ENCODE measurements at places on chromosomes 12 and 14. TPM values are rescaled to one million over a fixed set of nuclear protein-coding genes. Genes with fewer than 3 reads are reported as not detected.

GRCh38 chr14:78690836-78691235 lies 520.7 kb downstream of the NRXN3 start:
- DNase-seq: no peak

DNA sequence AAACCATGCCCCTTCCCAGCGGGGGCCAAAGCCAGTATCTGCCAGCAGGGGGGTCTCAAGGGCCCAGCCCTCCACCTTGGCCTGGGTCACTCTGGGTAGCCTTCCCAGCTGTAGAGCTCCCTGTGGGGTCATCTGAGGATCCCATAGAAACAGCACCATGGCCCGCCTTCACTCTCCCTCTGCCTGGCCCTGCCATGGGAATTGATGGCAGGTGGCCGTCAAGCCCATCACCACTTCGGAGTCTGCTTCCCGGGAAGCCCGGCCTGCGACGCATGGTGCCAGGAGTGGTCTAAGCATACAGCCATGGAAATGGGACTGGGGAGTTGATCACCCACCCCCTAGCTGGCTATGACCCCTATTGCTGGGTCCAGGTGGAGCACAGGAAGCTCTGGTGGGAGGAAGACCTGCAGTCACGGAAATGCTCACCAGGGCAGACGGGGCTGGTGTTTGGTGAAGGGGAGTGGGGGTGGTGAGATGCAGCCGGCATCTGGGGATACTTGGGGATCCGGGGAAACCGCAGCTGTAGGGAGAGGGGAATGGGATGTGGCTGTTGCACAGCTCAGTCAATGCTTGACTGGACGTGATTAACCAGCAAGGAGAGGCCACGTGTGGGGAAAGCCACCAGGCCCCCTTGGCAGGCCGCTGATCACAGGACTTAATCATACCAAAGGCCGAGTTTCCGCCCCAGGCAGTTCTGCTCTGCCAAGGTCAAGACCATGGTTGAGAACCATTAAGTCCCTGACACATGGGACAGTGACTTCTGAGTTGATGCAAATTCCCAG lies 52.2 kb upstream of the DIO3 start:
- DNase-seq: no peak

DNA sequence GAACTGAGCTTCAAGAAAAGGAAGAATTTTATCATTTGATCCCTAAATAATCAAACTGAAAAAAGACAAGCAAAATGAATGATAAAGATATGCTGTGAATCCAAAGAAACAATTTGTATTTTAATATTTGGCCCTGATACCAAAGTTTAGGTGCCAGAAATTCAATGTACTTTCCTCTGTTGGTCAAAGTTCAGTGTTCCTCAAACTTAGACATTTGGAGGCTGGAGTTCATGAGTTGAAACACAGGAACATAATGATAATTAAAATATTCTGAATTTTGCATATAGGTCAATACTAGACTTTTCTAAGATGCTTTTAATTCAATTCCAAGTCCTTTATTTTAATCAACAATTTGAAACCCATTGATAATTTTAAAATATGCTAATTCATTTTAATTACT lies 1007.7 kb upstream of the ATXN7L3B start:
- no peak for DNase-seq

- DNase-seq: no peak
These were observed 4.9 kb downstream of the GMFB start for GRCh38 chr14:54483846-54484245.

The AQP2 gene
- not detected for total RNA-seq

DNA sequence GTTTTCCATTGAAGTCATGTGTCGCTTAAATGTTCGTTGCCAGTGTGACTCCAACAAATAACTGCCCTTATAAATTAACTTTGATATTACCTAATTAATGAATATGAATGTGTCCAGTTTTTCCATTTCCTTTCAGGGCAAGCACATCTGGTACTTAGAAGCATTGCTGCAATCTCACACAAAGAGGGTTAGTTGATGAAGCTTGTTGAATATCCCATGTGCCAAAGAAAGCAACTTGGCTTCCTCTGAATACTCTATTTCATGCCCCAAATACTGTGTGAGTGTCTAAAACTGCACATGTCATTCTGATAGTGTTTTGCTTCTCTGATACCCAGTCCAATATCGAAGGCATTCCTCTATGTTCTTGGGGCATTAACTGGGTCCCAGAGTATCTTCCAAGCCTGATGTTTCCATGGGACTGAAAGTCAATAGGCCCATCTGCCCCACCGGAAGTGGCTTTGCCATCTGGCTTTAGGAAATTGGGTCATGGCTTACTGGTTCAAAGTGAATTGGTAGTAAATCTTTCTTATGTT lies 75.8 kb upstream of the CNTN1 start:
- no peak for DNase-seq

The ANKRD9 gene
- total RNA-seq: 94.4 TPM

- no peak for DNase-seq
These were observed 78.3 kb downstream of the SERPINA3 start for GRCh38 chr14:94690486-94690885.

DNA sequence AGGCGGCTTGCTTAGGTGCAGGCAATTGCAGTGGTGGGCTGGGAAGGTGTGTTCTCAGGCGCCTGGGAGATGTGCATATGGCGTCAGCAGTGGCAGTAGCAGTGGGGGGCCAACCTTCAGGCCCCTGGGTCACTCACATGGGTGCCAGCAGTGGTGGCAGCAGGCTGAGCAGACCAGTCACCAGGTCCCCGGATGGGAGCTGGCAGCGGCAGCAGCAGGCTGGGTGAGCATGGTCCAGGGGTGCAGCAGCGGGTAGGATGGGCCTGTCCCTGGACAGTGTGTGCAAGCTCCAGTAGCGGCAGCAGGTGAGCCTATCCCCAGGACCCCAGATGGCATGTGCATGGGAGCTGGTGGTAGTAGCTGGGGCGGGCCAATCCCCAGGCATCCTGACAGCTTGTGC lies 108.5 kb upstream of the TMEM260 start:
- no peak for DNase-seq

The RND1 gene
- total RNA-seq: 0.36 TPM

DNA sequence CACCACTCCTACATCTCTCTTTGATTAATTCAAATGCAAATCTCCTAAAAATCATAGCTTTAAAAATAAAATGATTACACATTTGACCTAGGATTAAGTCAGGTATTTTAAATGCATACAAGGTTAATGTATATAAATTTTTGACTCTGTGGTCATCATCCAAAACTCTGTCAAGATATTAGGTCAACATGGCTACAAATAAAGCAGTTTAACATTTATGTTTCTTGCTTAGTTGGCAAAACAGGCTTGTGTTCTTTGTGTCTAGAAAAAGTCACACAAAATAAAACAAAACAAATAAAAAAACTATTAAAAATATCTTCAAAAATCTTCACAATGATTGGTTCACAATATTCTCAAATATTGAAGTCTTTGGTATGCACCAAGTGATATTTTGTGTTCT lies 473.2 kb downstream of the LRFN5 start:
- DNase-seq: no peak

DNA sequence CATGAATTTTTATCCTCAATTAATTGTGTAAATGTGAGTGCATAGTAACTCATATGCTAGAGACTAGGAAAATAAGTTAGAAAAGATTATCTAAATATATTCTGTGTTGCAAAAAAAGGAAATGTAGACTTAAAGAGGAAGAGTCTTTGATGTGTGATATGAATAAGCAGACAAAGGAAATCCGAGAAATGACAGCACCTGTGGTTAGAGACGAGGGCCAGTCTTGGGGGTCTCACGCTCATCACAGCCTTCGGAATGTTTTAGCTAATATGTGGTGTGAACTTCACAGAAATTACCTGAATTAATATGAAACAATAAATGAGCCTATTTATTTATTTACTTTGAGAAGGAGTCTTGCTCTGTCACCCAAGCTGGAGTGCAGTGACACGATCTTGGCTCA lies 11.6 kb downstream of the ATP6V0A2 start:
- DNase-seq: no peak

The LHX5 gene
- total RNA-seq: not detected

The CLEC1B gene
- total RNA-seq: not detected

DNA sequence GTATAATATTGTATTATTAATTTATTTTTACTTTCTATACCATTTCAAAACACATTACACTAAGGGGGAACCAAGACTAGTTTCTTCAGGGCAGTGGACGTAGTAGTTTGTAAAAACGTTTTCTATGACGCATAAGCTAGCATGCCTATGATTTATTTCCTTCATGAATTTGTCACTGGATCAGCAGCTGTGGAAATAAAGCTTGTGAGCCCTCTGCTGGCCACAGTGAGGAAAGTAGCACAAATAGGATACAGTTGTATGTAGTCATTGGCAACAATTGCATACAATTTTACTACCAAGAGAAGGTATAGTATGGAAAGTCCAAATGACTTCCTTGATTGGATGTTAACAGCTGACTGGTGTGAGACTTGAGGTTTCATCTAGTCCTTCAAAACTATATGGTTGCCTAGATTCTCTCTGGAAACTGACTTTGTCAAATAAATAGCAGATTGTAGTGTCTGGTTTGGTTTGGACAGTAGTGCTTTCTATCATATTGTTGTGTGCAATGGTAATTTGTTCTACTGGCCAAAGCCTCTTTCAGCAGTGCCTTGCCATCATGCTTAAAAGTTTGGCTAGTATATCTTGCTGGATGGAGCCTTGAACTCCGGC lies 24.3 kb upstream of the PLEKHD1 start:
- DNase-seq: no peak

DNA sequence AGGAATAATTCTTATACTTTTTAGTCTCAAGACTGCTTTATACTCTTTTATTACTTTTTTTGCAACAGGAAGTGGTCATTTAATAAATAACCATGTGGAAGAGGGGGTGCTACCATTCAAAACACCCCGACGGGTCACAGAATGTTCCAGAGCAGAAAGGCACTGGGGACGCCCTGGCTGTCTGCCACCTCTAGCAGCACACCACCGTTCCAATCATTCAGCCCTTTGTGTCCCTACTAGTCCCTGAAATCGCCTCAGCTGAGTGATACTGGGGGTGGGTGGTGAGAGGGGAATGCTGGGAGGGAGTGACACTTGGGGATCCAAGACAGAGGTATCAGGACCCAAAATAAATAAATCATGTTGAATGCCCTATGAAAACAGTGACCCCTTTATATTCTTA lies 52.4 kb downstream of the MON2 start:
- peak; percentile 18 for DNase-seq
